ENCODE measurements at places on chromosomes 6 and 20.

DNA sequence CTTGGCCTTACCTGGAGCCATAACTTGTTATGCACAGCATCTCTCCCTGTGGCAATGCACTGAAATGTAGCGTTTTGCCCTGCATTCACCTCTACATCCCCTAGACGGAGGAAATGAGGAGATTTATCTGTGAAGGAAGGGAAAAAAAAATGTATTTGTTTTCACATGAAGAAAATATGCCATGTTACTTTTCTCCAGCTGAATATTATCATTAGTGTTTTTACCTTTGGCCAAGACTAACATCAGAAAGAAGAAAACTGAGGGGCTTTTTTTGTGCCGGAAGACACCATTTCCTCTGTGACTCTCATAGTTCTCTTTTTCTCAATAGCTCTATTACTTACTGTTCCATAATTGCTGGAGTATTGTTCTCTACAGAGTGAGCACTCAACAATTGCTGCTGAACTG, 280.4 kb downstream of the PTPRK start:
- no peak for DNase-seq

GRCh38 chr20:10565922-10566897, 107.6 kb downstream of the JAG1 start:
- no peak for DNase-seq

- no peak for DNase-seq
These were observed 679 bp upstream of the RING1 start for GRCh38 chr6:33207552-33208090.

GRCh38 chr6:35146453-35146852, 5.3 kb upstream of the TCP11 start:
- no peak for DNase-seq

- no peak for DNase-seq
These were observed 683.6 kb downstream of the BCKDHB start for GRCh38 chr6:80789912-80790570.
